Activated T-helper 1 cell treated with Interleukin-2 at 50 U/mL for 16 hours (primary cell): ENCODE measurements at places on chromosomes 5 and 9.

GRCh38 chr5:121285801-121286521 is 565.7 kb upstream of the FTMT start:
- DNase-seq, result no peak

- no peak for DNase-seq
Observed at GRCh38 chr5:17831279-17831678, 197.0 kb downstream of the TAF11L14 start.

- DNase-seq, result no peak
Observed at GRCh38 chr5:16970826-16971225, 34.7 kb upstream of the MYO10 start.

DNA sequence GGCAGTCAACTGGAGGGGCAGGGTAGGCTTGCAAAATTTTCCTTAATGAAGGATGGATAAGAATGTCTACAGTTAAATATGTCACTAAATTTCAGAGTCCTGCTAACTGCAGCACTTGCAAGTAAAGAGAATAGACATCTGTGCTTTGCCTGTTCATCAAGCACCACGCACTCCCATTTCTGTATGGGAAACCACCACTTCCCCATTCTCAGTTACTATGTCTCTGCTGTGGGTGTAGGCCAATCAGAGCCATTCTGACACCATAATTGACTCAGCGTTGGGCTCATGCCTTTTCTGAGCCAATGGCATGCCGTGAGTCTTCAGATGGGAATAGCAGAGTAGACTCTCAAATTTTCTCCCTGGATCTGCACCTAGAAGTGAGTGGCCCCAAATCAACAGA is 247.5 kb downstream of the GABRB2 start:
- DNase-seq, result no peak

DNA sequence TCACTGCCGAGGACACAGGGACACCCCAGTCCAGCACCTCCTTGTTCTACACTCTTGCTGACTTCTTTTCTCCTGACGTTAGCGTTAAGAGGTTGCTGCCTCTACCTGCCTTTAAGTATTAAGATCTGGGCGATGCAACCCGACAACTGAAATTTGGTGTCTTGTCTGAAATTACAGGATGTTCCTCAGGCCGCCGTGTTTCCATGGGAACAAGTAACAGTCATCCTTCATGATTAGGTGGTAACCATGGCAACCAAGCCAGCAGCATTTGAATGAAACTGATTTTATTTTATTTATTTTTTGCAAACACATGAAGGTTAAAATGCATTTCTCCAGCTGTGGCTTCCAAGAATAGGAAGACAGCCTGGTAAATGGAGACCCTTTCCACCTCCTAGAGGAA is 20.8 kb downstream of the DAB2IP start:
- no peak for DNase-seq

DNA sequence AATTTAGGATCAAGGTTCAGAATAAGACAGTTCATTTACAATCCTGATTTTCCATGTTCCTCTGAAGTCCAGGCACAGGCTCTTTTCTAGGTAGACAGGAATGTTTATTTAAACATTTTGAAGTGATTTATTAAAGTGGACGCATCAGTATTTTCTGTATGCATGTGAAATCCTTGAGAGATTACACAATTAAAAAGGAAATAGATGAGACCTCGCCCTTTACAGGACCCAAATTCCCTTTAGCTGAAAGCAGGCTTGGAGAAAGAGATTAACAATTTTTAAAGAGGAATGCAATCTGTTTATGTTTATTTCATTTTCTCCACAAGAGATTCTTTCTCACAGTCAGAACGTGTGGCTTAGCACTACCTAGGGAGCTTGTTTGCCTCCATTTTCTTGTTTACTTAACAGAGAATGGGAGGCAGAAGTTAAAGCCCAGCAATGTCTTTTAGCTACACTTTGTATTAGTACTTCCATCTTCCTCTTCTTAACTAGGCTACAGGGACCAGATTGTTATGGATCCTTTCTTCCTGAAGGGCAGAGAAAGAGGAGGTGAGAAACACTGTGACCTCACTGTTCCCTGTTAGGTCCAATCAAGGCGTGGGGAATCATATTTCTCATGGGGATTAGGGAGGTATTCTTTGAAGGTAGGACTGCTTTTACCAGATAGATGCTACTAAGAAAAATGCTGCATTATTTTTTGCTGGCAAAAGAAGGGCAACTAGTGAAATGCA is 416.0 kb downstream of the SH3GL2 start:
- DNase-seq, result no peak

DNA sequence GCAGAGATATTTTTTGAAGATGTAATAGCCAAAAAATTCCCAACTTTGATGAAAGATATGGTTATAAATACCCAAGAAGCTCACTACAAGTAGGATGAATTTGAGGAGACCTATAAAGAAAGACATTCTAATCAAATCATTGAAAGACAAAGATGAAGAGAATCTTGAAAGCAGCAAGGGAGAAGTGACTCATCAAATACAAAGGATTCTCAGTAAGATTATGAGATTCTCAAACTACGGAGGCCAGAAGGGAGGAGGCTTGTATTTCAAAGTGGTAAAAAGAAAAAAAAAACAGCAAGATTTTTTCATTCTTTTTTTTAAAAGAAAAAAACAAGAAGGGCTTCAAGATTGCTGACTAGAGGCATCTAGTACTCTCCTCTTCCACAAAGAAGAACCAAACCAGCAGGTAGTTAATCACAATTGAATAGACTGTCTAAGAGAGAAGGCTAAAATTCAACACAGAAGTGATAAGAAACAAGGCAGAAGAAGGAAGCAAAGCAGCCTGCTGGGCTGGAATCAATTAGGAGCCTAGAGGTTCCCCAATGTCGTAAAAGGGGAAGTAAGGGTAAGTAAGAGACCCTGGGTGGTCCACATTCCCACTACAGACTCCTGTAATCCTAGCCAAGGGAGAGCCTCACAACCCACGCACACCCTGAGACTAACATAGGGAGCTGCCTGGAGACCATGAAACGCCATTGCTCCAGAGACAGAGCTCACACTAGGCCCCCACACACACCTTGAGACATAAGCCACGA is 59.1 kb upstream of the NIPAL4 start:
- no peak for DNase-seq

GRCh38 chr5:102975045-102975444 is 144.9 kb downstream of the GIN1 start:
- DNase-seq, result no peak

DNA sequence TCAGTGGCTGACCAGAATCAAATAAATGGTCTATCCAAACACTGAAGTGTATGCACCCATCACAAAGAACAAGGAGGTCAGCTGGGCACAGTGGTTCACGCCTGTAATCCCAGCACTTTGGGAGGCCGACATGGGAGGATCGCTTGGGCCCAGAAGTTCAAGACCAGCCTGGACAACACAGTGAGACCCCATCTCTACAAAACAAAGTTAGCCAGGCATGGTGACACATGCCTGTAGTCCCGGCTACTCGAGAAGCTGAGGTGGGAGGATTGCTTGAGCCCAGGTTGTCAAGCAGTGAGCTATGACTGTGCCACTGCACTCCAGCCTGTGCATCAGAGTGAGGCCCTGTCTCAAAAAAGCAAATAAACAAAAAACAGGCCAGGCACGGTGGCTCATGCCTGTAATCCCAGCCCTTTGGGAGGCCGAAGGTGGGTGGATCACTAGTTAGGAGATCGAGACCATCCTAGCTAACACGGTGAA is 40.5 kb downstream of the SEMA4D start:
- DNase-seq, result no peak

DNA sequence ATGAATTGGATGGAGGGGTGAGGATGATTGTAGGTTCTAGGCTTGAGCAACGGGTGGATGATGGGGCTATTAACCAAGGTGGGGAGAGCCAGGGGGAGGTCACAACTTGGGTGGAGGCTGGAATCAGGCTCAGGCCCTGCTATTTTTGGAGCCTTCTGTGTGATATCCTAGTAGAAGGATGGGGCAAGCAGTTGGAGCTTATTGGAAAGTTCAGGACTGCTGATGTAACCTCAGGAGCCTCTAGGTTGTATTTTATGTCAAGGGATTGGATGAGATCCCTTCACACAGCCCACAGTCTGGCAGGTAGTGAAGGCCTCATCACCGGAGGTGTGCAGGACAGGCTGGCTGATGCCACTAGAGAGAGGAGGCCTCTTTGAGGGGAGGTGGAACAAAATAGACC is 11.2 kb upstream of the RPS14 start:
- DNase-seq, result no peak

DNA sequence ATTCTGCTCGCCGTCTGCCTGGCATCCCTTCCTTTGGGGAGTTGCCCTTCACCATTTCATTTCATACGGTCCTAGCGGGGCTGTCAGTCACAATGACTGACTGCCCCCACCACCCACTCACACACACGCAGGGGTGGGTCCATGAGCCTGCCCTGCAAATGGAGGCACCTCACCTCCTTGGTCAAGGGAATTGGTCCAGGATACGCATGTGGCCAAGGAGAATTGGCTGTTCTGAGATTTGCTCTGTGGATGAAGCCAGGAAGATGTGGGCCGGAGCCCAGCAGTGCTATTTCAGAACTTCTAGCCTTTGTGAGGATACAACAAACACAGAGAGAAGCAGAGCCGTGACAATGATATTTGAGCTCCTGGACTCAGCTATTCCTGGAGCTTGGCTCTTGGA is 17.0 kb downstream of the C1QTNF2 start:
- DNase-seq, result no peak
